ENCODE measurements at places on chromosomes 13 and 19.

- no peak for DNase-seq
Observed at GRCh38 chr19:56141417-56141993, 418 bp downstream of the ZNF444 start.

DNA sequence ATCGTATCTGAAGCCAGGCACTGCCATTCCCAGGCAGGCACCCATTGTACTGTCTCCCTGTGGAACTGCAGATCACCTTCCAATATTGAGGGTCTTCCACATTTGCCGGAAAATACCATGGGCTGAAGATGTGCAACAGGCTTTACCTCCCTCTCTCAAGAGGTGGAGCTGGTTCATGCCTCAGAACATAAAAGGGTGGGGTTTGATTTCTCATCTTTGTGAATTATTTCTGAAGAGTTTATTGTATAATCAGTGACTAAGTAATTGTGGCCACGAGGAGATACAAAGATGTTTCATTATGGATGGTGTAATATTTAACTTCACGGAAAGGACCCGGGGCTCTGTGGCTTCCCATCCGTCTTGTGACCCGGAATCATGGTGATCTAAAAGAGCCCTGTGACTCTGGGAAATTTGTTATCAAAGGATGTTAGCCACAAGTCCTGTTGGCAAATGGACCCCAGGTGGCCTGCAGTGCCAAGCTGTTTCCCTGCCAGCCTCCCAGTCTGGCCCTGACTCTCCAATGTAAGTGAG, 230.5 kb downstream of the LACC1 start:
- DNase-seq, result no peak

- DNase-seq, result no peak
Observed at GRCh38 chr13:109788372-109789111, 2.2 kb upstream of the IRS2 start.

DNA sequence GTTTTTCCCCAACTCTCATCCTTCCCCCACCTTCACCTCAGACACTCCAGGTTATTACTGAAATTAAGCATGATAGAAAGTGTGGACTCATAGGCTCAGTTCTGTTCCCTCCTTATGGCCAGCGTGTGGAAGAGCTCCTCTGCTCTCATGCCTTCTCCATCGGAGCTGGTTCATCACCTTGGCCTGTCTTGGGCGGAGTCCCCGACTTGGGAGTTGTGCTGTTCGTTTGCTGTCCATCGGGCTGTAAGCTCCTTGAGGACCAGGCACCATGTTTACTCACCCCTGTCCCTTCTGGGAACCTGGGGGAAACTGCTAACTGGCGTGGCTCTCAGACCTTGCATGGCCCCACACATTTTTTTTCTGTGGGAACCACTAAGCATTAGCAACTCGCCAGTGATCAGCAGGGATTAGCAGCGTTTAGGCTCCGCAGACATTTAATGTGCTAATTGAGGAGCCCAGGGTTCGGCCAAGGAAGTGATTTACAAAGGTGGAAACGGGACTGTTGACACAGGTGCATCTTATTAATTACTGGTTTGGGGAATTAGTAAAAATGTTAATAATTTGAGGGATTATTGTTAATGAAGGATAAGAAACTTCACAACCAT, 123.8 kb downstream of the TM9SF2 start:
- no peak for DNase-seq

GRCh38 chr19:50718255-50719118, 1.1 kb downstream of the SHANK1 start:
- DNase-seq, result no peak

- DNase-seq, result no peak
Observed at GRCh38 chr13:51906581-51906980, 44.8 kb downstream of the CCDC70 start.

- no peak for DNase-seq
Observed at GRCh38 chr13:74528734-74529513, 394.7 kb upstream of the KLF12 start.

- DNase-seq, result no peak
Observed at GRCh38 chr13:26502826-26503225, 54.7 kb upstream of the WASF3 start.

GRCh38 chr13:43139211-43139610, 115.8 kb downstream of the DNAJC15 start:
- no peak for DNase-seq

DNA sequence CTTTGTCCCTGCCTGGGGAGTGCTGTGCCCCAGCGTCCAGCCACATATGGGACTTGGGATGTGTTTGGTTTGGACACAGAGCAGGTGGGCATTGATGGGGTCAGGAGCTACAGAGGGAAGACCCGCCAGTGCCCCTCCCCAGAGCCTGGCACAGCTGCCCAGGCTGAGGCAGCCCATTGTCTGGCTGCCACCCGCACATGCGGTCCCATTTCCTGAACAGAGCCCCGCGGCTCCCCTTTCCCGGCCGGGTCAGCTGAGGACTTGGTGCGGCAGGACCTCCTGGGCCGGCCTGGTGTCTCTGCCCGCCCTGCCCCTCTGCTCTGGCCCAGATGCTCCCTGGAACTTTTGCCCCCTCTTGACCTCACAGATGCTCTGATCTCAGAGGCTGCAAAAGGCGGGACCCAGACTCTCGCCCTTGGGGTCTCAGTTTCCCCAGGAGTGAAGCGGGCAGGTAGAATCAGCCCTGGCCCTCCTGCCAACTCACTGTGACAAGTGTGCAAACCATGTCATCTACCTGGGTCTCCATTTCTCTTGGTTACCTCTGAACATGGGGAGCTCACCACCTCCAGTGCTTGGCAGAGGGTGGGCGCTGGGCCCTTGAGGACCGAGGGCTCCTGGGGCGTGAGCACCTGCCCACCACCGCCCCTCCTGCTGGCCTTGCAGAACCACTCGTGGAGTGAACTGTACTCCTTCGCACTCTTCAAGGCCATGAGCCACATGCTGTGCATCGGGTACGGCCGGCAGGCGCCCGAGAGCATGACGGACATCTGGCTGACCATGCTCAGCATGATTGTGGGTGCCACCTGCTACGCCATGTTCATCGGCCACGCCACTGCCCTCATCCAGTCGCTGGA, 17.8 kb downstream of the HCN2 start:
- no peak for DNase-seq

GRCh38 chr13:73179650-73180274, 121.0 kb downstream of the KLF5 start:
- no peak for DNase-seq

GRCh38 chr13:87311165-87311564, 360.0 kb upstream of the SLITRK5 start:
- no peak for DNase-seq

GRCh38 chr13:54511366-54511765, 1482.8 kb downstream of the OLFM4 start:
- DNase-seq, result no peak

DNA sequence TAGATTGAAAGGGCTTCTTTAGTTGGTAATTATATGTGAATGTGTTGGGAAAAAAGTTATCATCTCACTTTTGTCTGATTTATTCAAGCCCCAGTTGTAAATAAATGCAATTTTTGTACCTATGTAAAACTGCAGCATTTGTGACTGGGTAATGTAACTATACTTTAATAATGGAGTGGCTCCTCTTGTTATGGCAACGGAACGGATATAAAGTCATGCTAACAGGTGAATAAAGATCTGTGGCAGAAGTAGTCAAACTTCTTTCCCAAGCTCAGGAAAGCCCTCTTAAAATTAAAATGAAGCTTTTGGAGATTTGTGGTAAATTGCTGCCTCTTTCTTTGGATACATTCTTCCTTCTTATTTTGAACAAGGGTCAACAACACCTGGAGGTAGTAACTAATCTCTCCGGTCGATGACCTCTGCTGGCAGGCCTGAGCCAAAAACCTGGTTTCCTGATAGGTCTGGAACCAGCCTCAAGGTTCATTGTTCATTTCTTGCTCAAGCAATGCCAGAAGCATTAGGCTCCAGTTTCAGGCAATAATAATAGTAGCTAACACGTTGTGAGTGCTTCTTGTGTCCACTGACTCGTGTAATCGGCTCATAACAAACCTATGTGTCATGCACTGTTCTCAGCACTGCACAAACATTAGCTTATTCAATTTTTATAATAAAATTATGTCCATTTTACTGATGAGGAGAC, 313.4 kb upstream of the DACH1 start:
- no peak for DNase-seq

- no peak for DNase-seq
Observed at GRCh38 chr19:4801085-4801619, 9.6 kb downstream of the FEM1A start.

- DNase-seq, result no peak
Observed at GRCh38 chr13:48094404-48094780, 512 bp downstream of the MED4 start.
